ENCODE measurements at places on chromosomes 16 and 17. TPM values are rescaled to one million over a fixed set of nuclear protein-coding genes. Genes with fewer than 3 reads are reported as not detected.

- no peak overlapping the region for H3K4me3 ChIP-seq
- no peak for DNase-seq
- H3K4me1 ChIP-seq = peaks cover 29% of the 10 kb centered on the region
- peaks cover 10% of the 10 kb centered on the region for H3K27me3 ChIP-seq
- H3K36me3 ChIP-seq = peaks cover 11% of the 10 kb centered on the region
Observed at GRCh38 chr17:82031885-82032627, 578 bp downstream of the RAC3 start.

GRCh38 chr16:23941025-23941424 is 105.2 kb downstream of the PRKCB start:
- H3K27me3 ChIP-seq = no peaks in the 10 kb centered on the region
- no peak overlapping the region for H3K27ac ChIP-seq
- no peak for DNase-seq
- peaks cover 5% of the 10 kb centered on the region for H3K4me1 ChIP-seq

GRCh38 chr17:1169221-1169928 is 10.4 kb downstream of the ABR start:
- no peak for DNase-seq
- H3K4me1 ChIP-seq = no peaks in the 10 kb centered on the region
- no peak overlapping the region for H3K4me3 ChIP-seq
- no peak overlapping the region for H3K27ac ChIP-seq
- no peaks in the 10 kb centered on the region for H3K27me3 ChIP-seq
- peaks cover 3% of the 10 kb centered on the region for H3K36me3 ChIP-seq

PAQR4 gene
- polyA plus RNA-seq = 14.2 TPM

UNC13D gene
- polyA plus RNA-seq = 111 TPM

- H3K4me1 ChIP-seq = peaks cover 40% of the 10 kb centered on the region
- H3K36me3 ChIP-seq = no peaks in the 10 kb centered on the region
- H3K4me3 ChIP-seq = no peak overlapping the region
Observed at GRCh38 chr16:55434000-55434399, 45.0 kb upstream of the MMP2 start.

- peak overlapping the region; percentile 86 for H3K27ac ChIP-seq
- H3K4me1 ChIP-seq = peaks cover 84% of the 10 kb centered on the region
- peak; percentile 65 for DNase-seq
Observed at GRCh38 chr16:10846213-10846998, 27.8 kb upstream of the TVP23A start.

DNA sequence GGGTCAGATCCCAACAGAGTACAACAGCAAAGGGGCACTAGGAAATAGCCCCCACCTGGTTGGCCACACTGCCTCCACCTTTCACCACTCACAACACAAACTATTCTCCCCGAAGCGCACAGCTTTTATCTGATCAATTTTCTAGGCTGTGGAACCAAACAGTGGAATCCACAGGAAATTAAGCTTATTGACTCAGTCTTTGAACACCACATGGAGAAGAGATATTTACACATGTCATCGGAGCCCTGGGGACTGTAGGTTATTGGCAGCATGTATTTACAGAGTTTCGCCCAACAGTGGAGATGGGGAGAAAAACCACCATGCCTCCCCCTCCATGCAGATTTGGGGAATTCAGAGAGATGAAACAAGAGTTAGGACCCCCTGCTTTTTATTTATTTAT is 154.8 kb downstream of the XYLT1 start:
- no peak overlapping the region for H3K27ac ChIP-seq
- no peaks in the 10 kb centered on the region for H3K27me3 ChIP-seq
- no peaks in the 10 kb centered on the region for H3K36me3 ChIP-seq
- peaks cover 61% of the 10 kb centered on the region for H3K4me1 ChIP-seq
- no peak for DNase-seq

GRCh38 chr17:78154903-78155811 is 9.0 kb downstream of the C17orf99 start:
- H3K4me1 ChIP-seq = peaks cover 28% of the 10 kb centered on the region
- DNase-seq = peak; percentile 83
- H3K27ac ChIP-seq = peak overlapping the region; percentile 61
- no peaks in the 10 kb centered on the region for H3K36me3 ChIP-seq
- no peak overlapping the region for H3K4me3 ChIP-seq

MT1M gene
- not detected for polyA plus RNA-seq

CDH11 gene
- not detected for polyA plus RNA-seq

GRCh38 chr16:11401161-11402050 is 56.1 kb downstream of the RMI2 start:
- no peaks in the 10 kb centered on the region for H3K27me3 ChIP-seq
- no peaks in the 10 kb centered on the region for H3K4me1 ChIP-seq
- H3K27ac ChIP-seq = no peak overlapping the region
